ENCODE measurements at places on chromosomes 12 and 14. TPM values are rescaled to one million over a fixed set of nuclear protein-coding genes. Genes with fewer than 3 reads are reported as not detected.
A peak's percentile ranks its signal among the peaks of the same experiment; 100 is the strongest.

- DNase-seq, result no peak
Observed at GRCh38 chr12:90029317-90029716, 320.7 kb upstream of the ATP2B1 start.

DNA sequence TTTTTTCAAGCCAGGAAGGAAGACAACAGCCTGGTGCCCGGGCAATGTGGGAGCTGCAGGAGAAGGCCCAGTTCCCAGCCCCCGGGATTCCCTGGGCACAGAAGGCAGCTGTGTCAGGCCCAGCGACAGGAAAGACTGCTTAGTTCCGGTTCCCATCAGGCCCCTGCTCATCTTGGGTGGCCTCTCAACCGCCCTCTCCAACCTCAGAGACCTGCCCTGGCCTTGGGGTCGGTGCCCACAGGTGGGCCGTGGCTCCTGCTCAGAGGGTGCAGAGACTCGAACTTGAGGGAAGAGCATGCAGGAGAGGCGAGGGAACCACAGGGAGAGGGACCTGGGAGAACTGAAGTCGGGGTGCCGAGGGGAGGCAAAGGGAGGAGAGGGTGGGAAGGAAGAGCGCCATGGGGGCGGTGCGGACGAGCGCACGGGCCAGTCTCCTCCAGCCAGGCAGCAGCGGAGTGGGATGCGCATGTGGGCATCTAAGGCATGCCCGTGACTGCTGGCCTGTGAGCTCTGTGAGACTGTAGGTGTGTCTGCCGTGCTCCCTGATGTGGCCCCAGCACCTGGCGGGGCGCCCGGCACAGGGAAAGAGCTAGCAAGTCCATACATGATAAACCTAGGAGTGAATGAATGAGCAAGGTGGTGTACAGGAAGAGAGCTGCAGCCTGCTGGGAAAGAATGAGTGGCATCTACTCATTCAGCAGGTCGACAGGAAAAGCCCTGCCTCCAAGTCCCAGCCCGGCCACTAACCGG is 42.7 kb downstream of the SSH1 start:
- peak; percentile 91 for DNase-seq

GRCh38 chr14:77822307-77822706 is 22.4 kb downstream of the ADCK1 start:
- no peak for DNase-seq

DNA sequence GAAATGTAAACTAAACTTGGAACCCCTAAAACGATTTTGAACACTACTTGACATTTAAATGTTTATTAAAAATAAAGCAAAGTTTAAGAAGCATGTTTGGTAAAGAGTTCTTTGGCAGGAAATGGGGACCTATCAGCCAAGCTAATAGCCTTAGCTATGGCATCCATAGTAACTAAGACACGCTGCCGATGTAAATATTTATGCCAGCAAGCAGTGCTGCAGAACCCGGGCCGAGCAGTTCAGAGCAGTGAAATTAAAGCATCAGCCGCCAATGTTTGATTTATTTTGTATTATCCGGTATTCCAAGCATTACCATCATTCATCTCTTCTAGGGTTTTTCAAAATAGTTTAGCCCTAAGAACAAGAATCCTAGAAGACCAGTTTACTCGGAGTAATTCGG is 61.6 kb downstream of the PPP2R5C start:
- DNase-seq, result no peak

- peak; percentile 60 for DNase-seq
Observed at GRCh38 chr14:105850853-105851581, 324.6 kb downstream of the TMEM121 start.

- DNase-seq, result no peak
Observed at GRCh38 chr14:62062645-62063044, 300.4 kb downstream of the SNAPC1 start.

DNA sequence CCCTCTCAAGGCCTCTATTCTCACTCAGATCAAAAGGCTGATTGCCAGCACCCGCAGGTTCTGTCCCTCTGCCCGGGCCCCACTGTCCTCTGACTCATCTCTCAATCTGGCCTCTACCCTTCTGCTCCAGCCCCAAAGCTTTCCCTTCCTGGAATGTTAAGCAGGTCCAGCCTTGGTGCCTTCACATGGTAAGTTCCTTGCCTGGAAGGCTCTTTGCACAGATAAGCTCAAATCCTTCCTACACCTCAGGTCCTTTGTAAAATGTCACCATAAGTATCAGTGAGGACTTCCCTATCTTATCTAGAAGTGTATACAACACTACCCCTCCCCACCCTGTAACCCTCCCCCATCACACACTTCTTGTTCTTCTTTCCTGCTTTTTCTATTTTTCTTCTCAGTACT is 22.2 kb downstream of the LPCAT3 start:
- DNase-seq, result no peak

GRCh38 chr12:109346920-109347319 is 780 bp upstream of the MYO1H start:
- no peak for DNase-seq

DNA sequence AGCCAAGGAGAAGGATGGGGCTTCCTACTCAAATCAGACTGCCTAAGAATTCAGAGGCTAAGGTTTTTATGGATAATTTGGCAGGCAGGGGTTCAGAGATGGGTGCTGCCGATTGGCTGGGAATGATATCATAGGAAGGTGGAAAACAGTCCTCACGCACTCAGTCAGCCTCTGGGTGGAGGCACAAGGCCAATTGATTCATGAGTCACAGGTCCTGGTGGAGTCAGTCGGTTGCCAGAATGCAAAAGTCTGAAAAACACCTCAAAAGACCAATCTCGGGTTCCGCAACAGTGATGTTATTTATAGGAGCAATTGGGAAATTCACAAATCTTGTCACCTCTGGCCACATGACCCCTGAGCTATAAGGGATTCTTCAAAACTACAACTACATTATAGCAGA is 105.5 kb downstream of the GXYLT1 start:
- DNase-seq, result no peak

DNA sequence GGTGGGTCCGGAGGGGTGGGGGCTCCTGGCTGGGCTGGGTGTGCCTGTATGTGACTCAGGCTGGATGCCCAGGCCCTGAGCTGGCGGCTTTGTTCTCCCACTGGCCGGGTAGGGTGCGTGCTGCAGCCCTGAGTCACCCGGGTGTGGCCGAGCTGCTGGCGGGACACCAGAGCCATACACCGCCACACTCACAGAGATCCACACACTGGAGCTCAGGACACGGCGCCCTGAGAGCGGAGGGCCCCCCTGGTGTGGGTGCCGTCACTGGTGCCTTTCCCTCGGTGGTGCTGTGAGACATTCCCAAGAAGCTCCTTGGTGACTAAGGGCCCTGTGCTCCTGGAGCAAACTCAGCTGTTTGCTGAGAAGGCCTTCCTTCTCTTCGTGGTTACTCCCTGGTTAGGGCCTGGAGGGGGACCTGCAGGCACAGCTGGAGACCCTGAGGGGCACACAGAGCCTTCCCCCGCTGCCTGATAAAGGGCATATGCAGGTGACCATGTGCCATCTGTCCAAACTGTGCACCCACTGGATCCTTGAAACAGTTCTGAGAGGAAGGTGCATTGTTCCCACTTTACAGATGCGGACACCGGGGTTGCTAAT is 44.3 kb downstream of the KRT80 start:
- DNase-seq, result peak; percentile 99

DNA sequence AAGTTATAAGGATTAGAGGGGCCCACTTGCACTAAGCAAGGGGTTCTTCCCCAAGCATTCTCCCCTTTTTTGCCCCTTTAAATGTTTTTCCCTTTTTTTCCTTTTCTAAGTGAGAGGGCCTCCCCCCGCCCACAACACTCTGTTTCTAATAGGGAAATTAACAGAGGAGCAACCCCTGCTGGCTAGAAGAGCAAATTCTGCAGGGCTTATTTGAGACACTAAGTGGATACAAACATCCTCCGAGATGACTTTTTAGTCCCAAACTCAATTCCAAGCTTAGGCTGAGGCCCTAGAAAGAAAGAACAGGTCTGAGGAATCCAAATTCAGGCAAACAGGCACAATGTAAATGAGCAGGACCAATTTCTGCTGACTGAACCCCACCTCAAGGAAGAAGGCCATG is 138.9 kb downstream of the GPR65 start:
- no peak for DNase-seq

DNA sequence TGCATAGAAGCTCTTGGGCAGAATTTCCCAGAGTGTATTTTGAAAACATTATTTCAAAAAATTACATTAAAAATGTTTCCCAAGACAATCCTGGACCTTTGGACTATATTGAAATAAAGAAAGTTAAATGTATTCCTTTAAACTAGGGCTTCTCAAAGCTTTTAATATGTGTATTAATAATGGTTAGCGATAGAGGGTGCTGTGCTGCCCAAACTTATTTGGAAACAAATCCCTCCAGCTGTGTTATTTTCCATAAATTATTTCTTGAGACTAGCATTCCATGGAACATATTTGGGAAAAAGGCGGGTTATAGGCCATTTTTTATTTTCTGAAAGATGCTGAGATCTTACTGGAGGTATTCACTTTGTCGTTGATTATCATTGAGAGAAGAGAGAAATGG is 397.8 kb upstream of the MIS18BP1 start:
- no peak for DNase-seq

- no peak for DNase-seq
Observed at GRCh38 chr14:56555921-56556570, 23.6 kb upstream of the TMEM260 start.

DNA sequence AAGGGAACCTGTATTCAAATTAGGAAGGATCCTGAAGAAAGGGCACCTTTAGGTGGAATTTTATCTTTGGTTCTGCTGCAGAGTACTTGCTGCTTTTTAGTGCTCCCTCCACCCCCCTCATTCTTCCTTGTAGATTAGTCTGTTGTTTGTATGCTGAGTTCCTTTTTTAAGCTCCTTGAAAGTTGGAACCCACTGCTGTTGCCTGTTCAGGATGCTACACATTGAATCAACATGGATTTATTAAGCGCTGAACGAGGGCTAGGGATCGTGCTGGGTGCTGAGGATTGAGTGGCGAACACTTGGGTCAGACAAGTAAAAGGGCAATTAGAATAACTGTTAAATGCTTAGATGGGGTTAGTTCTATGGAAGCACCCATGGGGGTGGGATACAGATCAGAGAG is 884 bp upstream of the AMN1 start:
- no peak for DNase-seq

GRCh38 chr12:106122004-106122403 is 16.8 kb downstream of the NUAK1 start:
- no peak for DNase-seq

- no peak for DNase-seq
Observed at GRCh38 chr12:50922820-50923219, 29.5 kb upstream of the HIGD1C start.

The PLEKHG7 gene
- total RNA-seq, result not detected

The PMCH gene
- not detected for total RNA-seq

The C1RL gene
- total RNA-seq, result 42.3 TPM

The SLCO1B3 gene
- not detected for total RNA-seq

The NRL gene
- total RNA-seq, result 2.2 TPM

The CCDC60 gene
- total RNA-seq, result not detected

The SRRM4 gene
- total RNA-seq, result not detected

The PLEKHD1 gene
- 1.8 TPM for total RNA-seq

The SDR9C7 gene
- total RNA-seq, result 71.0 TPM

The SP1 gene
- total RNA-seq, result 103 TPM

The PPM1H gene
- total RNA-seq, result 2.2 TPM
